Activated T-helper 2 cell treated with anti-CD3 and anti-CD28 coated beads, Interferon-gamma antibody, Interleukin-2, Interleukin-4, amounts not matched to agents 10 μg/mL and 5 μg/mL and 100 μg/mL, durations not matched to agents 14 hours and 24 hours and 36 hours (primary cell): ENCODE measurements at places on chromosomes 11 and 22. TPM values are rescaled to one million over a fixed set of nuclear protein-coding genes. Genes with fewer than 3 reads are reported as not detected.

FLRT1 gene
- not detected in 2 replicates for total RNA-seq

STK33 gene
- 0.11 and 0.62 TPM in 2 replicates for total RNA-seq

FGF3 gene
- not detected in 2 replicates for total RNA-seq

SHISAL1 gene
- total RNA-seq, result not detected in 2 replicates

TRIM6 gene
- total RNA-seq, result 0.87 and 1.8 TPM in 2 replicates

ACCSL gene
- total RNA-seq, result not detected in 2 replicates

POU2AF2 gene
- total RNA-seq, result not detected in 2 replicates

ASPHD2 gene
- 14.2 and 14.5 TPM in 2 replicates for total RNA-seq

TENM4 gene
- not detected in 2 replicates for total RNA-seq

MYOD1 gene
- total RNA-seq, result not detected in 2 replicates

RIN1 gene
- 1.5 and 1.6 TPM in 2 replicates for total RNA-seq

SEPTIN5 gene
- 0.71 and 1.5 TPM in 2 replicates for total RNA-seq

CLCF1 gene
- 2.9 and 3.0 TPM in 2 replicates for total RNA-seq

CRYBB3 gene
- total RNA-seq, result 0.21 and 0.23 TPM in 2 replicates

RFPL3 gene
- total RNA-seq, result not detected in 2 replicates

IFITM10 gene
- total RNA-seq, result 0.14 and 0.34 TPM in 2 replicates

BBOX1 gene
- total RNA-seq, result not detected in 2 replicates

SLN gene
- total RNA-seq, result not detected in 2 replicates

ACR gene
- total RNA-seq, result not detected in 2 replicates

MS4A8 gene
- not detected in 2 replicates for total RNA-seq

XKR3 gene
- not detected in 2 replicates for total RNA-seq

TXNRD2 gene
- total RNA-seq, result 19.9 and 20.9 TPM in 2 replicates
